ENCODE measurements at places on chromosomes 11 and 22.

DNA sequence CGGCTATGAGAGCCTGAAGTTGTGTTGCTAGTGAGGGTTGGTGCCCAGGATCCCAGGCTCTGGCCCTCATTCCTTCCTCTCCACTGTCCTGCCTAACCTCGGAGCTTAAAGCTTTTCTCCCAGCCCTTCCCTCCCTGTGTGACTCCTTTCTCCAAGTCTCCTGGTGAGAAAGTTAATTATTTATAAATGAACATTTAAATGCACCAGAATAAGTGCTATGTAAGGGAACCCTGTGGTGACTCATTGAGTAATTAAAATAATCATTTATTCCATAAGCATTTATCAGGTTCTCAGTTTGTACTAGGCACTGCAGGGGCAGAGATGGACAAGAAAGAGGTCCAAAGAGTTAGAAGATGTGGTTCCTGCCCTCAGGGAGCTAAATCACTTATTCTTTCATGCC is 89.1 kb upstream of the ISX start:
- DNase-seq: no peak

GRCh38 chr11:67233584-67234190 is 32.6 kb upstream of the GRK2 start:
- no peak for DNase-seq

- DNase-seq: no peak
These were observed 25.6 kb downstream of the YWHAH start for GRCh38 chr22:31969789-31970489.

DNA sequence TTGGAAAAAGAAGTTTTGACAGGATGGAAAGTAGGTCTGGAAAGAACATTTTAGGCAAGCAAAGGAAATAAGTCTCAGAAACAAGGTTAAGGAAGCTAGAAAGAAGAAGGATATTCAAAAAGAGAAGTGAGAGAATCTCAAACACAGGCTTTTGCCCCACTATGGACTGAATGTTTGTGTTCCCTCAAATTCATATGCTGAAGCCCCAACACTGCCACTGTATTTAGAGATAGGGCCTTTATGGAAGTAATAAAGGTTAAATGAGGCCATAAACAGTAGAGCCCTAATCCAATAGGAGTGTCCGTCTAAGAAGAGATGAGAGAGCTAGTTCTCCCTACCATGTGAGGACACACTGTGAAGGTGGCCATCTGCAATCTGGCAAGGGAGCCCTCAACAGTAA is 20.6 kb upstream of the RPS13 start:
- DNase-seq: no peak
